Skin of body (tissue), 3 donors: ENCODE measurements at places on chromosomes 4 and X. TPM values are rescaled to one million over a fixed set of nuclear protein-coding genes. Genes with fewer than 3 reads are reported as not detected.

The SMARCA1 gene
- 55.2 TPM for total RNA-seq

The PDGFC gene
- 32.6 TPM for total RNA-seq

The ZDHHC15 gene
- 3.0 TPM for total RNA-seq

The CFAP47 gene
- total RNA-seq = 0.10 TPM

The TEX13C gene
- not detected for total RNA-seq

The VCX3B gene
- total RNA-seq = not detected

The MFAP3L gene
- 10.5 TPM for total RNA-seq

The ADH7 gene
- total RNA-seq = 1.3 TPM

The CENPVL1 gene
- total RNA-seq = not detected

The USP51 gene
- total RNA-seq = 3.1 TPM

- peak; percentile 4 for DNase-seq
Observed at GRCh38 chrX:38220024-38220414, 652 bp downstream of the SRPX start.

GRCh38 chrX:11992271-11992670, 146.0 kb upstream of the FRMPD4 start:
- no peak for DNase-seq

GRCh38 chr4:189365451-189365850, 575.2 kb upstream of the FRG1 start:
- DNase-seq = no peak

GRCh38 chrX:7993873-7994272, 66.7 kb upstream of the PNPLA4 start:
- no peak for DNase-seq

DNA sequence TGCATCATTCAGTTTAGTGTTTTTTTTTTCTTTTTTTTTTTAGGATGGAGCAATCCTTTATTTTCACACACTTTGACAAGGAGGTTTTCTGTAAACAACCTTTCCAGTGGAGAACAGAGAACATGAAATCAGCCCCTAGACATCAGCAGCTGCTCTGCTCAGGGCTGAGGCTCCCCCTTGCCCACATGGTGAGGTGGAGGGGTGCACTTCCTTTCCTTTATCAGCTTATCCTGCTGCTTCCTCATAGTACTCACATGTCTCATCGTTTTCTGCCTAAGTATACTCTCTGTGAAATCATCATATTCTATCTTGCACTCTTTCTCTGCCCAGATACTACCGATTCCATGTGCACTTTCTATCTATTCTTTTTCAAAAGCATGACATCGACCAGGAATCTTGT, 47.6 kb upstream of the PRSS12 start:
- DNase-seq = no peak

DNA sequence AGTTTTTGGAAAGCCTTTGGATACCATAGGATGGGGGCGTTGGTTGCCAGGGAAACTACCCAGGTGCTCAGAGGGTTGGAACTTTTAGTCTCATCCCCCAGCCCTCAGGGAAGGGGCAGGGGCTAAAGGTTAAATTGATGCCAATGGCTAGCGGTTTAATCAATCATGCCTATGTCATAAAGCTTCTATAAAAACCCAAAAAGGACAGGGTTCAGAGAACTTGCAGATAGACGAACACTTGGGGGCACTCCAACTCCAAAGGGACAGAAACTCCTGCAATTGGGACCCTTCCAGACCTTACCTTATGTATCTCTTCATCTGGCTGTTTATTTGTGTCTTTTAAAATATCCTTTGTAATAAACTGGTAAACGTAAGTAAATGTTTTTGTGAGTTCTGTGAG, 30.0 kb upstream of the GPR173 start:
- no peak for DNase-seq

DNA sequence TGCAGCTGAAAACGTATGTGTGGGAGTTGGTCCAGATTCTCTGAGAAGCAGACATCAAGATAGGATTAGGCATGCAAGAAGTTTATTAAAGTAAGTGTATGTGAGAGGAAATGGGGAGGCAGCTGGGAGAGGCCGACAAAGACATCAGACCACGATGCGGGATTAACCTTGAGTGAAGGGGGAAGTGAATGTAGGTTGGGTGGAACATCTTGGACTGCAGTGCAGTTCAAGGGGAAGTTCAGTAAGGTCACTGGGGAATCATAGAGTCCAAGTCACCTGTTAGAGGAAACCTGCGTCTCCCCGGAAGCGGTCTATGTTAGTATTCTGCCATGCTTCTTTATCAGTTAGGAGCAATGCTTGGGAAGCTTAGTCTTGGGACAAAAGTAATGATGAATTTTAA, 22.0 kb downstream of the CXCL8 start:
- DNase-seq = no peak

GRCh38 chr4:83831588-83831987, 295.7 kb downstream of the GPAT3 start:
- no peak for DNase-seq

GRCh38 chr4:189087971-189088370, 852.7 kb upstream of the FRG1 start:
- no peak for DNase-seq

DNA sequence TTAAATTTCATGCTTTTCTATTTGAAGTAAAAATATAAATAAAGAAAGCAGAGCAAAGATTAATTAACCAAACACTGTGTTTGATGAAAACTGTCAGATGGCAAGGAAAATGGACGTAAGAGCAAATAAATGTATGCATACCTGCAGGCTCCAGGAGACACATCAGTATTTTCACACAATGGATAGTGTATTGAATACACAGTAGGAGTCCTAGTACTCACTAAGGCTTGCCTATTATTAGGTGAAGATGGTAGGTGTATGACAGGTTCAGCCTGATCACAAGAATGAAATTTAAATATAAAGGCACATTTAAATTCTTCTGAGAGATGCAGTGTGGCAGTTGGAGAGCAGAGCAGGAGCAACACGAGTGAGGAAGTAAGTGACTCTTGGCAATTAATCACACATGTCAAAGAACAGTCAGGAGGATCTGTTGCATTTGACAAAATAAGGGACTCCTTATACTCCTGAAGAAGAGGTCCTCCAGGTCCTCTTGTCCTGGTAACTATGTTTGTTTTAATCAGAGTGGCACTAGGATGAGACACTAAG, 106.0 kb upstream of the NDST4 start:
- no peak for DNase-seq

- DNase-seq = no peak
Observed at GRCh38 chr4:2714918-2715317, 41.2 kb downstream of the TNIP2 start.

GRCh38 chr4:38620527-38621027, 43.4 kb upstream of the KLF3 start:
- DNase-seq = no peak

DNA sequence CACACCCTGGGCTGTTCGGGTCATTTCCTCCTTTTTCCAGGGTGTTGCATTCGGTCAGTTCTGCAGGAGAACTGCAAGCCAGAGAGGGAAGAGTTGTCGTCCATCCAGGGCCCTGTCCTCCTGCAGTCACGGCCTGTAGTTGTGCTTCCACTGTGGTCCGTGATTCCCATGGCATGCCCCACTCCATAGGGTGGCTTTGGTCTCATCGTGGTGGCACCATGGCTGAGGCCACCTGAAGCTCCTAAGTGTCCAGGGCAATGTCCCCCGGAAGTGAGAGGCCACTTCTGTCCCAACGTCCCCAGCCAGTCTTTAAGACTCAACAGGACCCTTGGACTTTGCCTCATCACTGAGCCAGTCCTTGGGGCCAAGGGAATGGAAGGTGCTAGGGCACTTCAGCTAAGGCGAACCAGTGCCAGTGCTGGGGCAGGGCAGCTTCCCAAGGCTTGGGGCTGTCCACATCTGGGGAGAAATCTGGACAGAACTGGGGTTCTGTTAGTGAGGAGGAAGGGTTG, 83.7 kb downstream of the HTRA3 start:
- no peak for DNase-seq

DNA sequence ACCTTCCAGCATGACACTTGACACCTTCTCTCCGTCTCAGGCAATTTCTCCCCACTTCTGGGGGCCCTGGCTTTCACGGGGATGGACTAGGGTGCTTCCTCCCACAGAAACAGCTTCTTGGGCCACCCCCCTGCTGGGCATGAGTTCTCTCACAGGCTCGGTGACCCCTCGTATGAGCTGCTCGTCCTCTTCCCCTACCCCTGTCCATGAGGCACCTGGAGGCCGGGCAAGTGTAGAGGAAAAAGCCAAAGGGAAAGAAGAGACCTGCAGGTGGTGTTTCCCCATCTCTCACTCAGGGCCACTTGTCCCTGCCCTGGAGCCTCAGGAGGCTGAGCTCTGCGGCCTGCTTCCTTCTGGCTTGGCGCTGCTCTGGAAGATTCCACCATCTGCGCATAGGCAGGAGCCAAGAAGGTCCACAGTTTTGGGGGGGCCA, 1.9 kb upstream of the RGS12 start:
- DNase-seq = no peak

DNA sequence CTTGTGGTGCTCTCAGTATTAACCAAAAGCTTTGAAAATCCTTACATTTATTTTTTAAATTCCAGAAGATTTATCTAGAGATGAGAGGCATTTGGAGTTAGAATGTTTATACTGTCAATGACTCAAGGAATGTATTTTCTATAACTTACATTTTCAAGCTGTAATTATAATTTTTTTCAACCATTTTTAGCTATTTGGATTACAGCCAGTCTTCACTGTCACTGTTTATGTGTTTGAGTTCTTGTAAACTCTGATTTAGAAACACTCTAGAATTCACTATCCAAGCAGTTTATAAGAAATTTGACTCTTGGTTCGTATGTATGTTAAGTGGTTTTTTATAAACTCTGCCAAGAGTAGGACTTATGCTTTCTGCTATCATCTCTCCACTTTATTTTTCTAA, 36.7 kb upstream of the GUCY1A1 start:
- peak; percentile 26 for DNase-seq

GRCh38 chrX:7202206-7202605, 54.3 kb upstream of the PUDP start:
- DNase-seq = no peak

DNA sequence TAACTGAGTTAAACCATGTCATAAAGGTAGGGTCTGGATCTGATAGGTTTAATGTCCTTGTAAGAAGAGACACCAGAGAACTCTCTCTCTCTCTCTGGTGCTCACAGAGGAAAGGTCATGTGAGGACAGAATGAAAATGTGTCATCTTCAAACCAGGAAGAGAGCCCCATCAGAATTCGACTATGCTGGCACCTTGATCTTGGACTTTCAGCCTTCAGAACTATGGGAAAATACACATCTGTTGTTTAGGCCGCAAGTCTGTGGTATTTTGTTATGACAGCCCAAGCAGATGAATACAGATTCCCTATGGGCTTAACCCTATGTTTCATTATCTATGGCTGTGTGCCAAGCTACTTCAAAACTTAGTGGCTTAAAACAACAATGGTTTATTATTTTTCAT, 105.5 kb upstream of the DDIT4L start:
- no peak for DNase-seq

DNA sequence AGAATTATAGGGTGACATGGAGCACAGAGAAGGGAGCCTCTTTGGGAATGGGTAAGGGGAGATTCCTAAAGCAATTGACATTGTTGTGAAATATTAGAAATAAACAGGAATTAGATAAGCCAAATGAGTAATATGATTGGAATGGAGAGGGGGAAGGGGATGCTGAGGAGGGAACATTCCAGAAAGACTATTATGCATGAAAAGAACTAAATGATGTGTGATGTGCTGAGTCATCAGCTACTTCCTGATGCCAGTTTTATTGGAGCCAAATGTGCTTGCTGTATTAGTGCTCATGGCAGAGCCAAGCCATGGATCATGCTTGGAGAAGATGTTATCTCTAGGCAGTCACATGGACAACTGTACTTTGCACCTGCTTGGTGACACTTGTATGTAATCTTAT, 189.0 kb upstream of the HCCS start:
- DNase-seq = no peak

GRCh38 chr4:25110527-25111329, 49.5 kb downstream of the SEPSECS start:
- no peak for DNase-seq

GRCh38 chr4:5465529-5465928, 242.8 kb downstream of the EVC2 start:
- DNase-seq = no peak

GRCh38 chr4:18813055-18813454, 791.5 kb upstream of the LCORL start:
- DNase-seq = no peak

DNA sequence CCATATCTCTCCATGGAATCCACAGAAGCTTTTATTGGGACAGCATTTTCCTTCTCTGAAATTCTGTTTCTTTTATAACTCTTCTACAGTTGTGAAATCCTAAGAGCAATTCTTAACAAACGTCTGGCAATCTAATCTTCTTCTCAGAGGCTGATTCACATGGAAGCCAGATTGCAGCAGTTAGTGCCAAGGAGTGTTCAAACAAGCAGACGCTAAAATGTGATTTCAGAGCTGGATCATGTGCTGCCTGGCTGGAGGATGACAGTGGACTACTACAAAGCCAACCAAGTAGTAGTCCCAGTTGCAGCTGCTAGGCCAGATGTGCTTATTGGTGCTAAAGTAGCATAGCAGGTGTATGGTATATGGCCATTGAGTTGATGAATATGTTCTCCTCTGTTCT, 27.7 kb upstream of the GLRB start:
- DNase-seq = peak; percentile 77

DNA sequence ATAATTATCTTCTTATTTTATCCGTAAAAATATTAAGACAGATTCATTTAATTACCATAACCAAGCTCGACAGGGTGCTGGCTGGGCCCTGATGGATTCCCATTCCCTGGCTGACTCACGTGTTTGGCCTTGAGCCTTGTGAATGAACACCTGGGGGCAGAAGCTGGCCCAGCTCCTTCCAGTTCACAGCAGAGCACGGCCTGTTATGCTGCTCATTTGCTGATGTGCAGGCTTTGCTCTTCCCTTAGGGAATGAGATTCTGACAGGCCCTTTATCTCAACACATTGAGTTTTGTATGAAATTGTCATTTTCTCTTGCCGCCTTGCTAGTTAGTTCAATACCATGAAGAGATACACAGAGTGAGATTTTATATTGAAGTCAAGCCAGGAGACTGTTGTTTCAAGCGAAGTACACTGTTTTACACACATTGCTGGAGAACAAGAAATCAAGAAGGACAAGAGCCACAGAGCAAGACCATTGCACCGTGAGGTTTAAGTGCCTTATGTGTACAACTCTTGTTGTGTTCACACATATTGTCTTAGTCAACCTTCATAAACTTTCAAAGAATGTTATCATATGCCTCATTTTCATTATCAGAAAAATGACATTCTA, 1583.3 kb downstream of the STIM2 start:
- no peak for DNase-seq

GRCh38 chr4:139898293-139898692, 232.7 kb downstream of the MGST2 start:
- DNase-seq = no peak

- no peak for DNase-seq
Observed at GRCh38 chr4:70759126-70759525, 37.4 kb downstream of the RUFY3 start.

DNA sequence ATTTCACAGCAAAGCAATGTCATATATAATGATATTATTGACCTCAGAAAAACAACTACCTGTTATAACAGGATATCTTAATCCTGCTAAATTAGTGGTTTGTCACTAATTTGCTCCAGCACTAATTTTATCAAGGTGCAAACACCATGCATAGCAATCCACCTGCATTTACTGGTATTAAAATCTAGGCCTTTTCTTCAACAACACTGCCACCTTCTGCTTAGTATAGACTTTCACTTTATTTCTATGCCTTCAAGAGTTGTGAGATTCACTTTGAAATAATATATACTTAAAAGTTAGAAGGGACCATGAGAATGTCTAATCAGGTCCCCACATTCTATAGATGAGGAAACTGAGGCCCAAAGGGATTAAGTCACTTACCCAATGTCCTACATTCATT, 82.1 kb upstream of the IQCM start:
- DNase-seq = no peak

GRCh38 chr4:84596826-84597225, 13.9 kb downstream of the CDS1 start:
- no peak for DNase-seq
